ENCODE measurements at places on chromosomes 3 and 15.

GRCh38 chr3:13420045-13420830 lies at the start of gene NUP210:
Gene NUP210 (minus strand): TSS chr3:13420322. CDS start chr3:13420226, 96 bp downstream.
- no peak for DNase-seq

- DNase-seq: peak; percentile 95
Observed at GRCh38 chr15:38894243-38894948, 329.8 kb upstream of the RASGRP1 start.

GRCh38 chr3:159488602-159489001 lies 500.0 kb upstream of the IL12A start:
- DNase-seq: no peak

DNA sequence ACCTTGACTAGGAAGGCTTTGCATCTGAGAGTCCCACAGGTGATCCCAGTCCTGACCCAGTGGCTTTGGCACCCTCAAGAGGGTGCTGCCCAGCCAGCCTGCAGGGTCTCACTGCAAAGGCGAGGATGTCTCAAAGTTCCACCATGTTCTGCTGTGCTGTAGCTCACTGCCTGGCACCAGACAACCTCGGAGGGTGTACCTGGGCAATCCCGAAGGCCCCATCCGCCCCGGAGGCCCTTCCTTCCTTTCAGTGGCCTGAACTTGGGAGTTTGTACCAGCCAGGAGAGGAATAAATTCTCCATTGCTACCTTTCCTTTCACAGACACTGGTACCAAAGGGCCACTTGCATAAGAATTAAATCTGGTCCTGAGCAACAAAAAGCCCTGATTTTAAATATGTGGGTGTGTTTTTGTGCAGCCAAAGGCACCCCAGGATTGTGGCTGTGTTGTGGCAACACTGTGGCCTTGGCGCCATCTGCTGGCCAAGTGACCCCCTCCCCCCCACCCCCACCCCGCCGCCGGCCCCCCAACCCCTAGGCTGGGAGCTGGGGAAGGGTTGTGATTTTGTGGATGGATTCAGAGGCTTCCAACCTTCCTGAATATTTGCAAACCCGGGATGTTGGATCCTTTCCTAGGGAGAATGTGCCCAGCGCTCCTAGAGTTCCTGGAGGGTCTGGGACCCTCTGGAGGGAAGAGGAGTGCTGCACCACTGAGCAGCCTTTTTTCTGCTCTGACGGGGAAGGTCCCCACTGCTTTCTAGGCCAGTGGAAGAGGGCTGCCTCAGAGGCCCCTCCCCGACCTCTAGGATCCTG lies 9.7 kb upstream of the PTPN23 start:
- DNase-seq: no peak

GRCh38 chr3:114874522-114874971 lies 272.5 kb downstream of the ZBTB20 start:
- DNase-seq: peak; percentile 37

DNA sequence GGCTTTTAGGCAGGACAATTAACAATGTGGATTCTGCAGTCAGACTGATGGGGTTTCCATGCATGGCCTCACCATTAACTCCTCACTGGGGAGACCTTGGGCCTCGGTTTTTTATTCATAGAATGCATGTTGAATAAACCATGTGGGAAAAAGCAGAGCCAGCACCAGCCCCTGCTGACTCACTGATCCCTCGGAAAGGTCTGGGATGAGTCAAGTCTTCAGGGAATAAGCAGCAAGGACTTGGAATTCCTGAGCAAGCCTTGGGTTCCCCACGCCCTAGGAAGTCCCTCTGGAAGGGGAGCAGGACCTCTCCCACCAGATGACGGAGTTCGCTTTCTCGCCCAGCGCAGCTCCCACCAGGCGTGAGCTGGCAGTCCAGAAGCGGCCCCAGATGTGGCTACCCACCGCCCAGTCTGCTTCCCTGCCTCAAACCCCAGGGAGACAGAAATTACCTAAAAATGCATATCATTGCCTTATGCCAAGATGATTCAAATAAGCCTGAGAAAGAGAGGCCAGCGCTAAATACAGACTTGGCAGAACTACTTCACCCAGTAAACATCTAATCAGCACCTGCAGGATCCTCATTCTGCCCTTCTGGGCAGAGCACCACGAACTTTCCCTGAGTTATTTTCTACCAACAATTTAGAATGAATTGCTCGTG lies 45.4 kb downstream of the BTD start:
- peak; percentile 100 for DNase-seq

GRCh38 chr3:39981547-39982184 lies 172.3 kb downstream of the MYRIP start:
- DNase-seq: peak; percentile 39

GRCh38 chr3:126519506-126520455 lies 2.2 kb upstream of the UROC1 start:
- no peak for DNase-seq

- no peak for DNase-seq
Observed at GRCh38 chr15:38454696-38455090, 766 bp downstream of the FAM98B start.

GRCh38 chr3:42691816-42692666 lies 6.7 kb downstream of the KLHL40 start:
- no peak for DNase-seq

GRCh38 chr15:50051811-50052419 lies 67.1 kb downstream of the ATP8B4 start:
- peak; percentile 96 for DNase-seq

DNA sequence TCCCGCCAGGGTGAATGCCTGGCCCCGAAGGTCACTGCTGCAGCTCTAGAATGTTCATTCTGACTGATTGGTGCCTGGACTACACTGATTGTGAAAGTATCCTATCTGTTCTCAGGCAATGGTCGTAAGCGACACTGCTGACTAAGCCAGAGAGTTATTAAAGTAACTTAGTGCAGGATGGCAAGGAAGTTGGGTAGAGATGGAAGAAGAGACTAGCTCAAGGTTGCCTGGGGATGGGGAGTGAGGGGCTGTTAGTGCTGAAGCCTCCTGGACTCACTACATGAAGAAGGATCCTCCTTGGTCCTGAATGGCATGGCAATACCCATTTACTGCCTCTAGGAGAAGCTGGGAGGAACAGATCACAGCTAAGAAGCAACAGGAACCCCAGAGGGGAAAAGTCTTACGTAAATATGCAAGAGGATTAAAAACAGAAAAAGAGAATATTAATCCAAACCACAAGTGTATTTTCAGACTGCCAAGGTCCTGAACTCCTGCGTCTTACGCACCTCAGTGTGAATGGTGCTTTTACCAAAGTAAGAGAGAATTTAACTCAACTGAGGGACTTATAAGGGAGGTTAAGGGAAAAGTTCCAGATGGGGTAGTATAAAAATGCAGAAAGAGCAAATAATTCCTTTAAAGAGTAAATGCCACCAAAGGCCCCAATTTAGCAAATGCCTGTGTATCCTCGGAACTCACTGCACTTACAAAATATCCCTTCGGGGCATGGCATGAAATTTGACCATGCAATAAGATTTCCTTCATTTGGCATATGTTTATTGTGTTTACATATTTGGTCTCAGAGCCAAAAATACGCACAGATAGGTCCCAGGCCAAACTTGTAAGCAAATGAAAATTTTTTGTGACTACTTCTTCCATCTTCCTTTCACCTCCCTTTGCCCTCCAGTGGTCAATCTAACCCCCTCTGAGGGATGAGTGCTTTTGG lies 64.0 kb upstream of the DGKG start:
- peak; percentile 54 for DNase-seq

GRCh38 chr15:29435811-29436210 lies 166.2 kb upstream of the NSMCE3 start:
- DNase-seq: no peak

DNA sequence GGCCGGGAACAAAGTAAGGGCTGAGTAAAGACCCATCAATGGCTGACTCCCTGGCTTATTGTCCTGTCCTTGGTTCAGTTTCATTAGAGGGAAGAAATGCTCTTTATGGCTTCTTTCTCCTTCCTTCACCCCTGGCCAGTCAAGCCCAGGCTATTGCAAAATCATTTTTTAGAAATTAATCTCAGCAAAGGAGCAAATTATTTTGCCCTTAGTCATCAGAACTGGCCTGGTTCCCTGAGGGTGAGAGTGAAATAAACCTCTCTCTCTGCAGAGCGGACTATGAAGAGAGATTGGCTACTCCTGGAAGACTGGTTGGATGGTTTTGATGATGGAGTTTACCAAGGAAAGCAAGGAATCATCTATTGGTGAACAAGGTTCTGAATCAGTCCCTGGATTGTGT lies 52.7 kb upstream of the OXTR start:
- DNase-seq: peak; percentile 68

DNA sequence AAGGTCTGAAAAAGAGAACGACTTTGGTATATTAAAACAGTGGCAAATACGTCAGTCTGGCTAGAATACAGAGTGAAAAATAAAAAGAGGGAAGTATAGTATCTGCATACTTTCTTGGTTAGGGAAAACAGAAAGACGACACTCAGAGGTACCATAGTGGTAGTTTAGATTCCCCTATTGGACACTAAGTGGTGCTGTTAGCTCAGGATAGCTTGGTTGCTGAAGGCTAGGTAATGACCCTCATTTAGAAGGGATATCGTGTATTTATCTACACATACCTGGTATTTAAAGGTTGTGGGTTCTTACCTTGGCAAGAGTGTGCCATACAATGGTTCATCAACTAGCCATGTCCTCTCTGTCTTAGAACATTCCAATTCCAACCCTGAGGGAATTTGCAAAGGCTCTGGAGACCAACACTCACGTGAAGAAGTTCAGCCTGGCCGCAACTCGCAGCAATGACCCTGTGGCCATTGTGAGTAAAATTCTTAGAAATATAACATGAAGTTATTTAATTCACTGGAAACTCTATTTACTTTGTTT lies 31.0 kb downstream of the TMOD2 start:
- DNase-seq: peak; percentile 17

DNA sequence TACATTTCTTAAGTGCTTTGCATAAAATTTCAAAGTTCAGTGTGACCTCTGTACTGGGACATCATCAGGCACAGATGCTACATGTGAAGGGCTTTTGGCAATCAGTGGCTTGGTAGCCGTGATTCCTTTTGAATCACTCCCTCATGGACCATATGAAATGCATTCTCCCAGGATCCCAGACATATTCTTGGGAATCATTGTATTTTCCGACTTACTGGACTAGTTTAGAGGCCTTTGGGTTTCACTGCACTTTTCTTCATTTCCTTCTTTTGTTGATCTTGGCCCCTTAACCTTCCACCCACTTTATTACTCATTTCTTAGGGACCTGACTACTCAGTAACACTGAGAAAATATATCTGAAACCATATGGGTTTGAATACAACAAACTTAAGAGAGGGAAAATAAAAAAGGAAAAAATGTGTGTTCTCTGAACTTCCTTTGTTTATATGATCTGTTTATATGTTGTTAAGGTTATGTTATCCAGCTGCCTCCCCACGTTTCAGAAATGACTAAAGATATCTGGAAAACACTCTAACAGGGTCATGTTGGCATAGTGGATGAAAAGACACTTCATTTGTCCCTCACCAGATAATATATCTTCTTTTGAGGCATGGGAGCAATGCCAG lies 35.1 kb downstream of the HMG20A start:
- DNase-seq: peak; percentile 91

DNA sequence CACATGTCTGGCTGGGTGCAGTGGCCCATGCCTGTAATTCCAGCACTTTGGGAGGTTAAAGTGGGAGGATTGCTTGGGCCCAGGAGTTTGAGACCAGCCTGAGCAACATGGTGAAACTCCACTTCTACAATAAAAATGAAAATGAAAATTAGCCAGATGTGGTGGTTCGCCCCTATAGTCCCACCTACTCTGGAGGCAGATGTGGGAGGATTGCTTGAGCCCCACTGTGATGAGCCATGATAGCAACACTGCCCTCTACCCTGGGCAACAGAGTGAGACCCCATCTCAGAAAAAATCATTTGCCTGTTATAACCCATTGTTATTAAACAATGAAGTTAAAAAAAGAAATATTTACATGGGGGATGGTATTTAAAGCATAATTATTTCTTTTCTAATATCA lies 240.1 kb upstream of the ZPLD1 start:
- no peak for DNase-seq

- DNase-seq: no peak
Observed at GRCh38 chr15:81377871-81378270, 3.9 kb upstream of the TMC3 start.

DNA sequence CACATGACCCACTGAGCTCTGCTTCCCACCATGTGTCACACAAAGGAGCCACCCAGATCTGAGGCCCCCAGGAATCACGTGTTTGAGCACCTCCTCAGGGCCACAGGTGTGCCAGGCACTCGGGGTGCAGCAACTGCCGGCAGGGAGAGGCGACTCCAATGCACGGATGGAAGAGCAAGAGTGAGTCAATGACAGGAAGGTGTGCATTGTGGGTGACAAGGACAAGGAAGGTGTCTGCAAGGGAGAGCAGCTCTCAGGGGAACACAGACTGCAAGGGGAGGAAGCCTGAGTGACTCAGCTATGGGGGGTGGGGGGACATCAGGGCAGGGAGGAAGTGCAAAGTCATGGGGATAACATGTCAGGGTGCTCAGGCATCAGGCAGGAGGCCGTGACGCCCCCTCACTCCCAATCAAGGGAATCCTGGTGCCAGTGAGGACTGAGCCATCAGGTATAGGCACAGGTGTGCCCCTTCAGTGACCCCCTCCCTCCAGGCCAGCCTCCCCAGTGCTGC lies 67.4 kb downstream of the NUP210 start:
- DNase-seq: no peak

GRCh38 chr15:93235926-93236780 lies 147.1 kb upstream of the RGMA start:
- no peak for DNase-seq

DNA sequence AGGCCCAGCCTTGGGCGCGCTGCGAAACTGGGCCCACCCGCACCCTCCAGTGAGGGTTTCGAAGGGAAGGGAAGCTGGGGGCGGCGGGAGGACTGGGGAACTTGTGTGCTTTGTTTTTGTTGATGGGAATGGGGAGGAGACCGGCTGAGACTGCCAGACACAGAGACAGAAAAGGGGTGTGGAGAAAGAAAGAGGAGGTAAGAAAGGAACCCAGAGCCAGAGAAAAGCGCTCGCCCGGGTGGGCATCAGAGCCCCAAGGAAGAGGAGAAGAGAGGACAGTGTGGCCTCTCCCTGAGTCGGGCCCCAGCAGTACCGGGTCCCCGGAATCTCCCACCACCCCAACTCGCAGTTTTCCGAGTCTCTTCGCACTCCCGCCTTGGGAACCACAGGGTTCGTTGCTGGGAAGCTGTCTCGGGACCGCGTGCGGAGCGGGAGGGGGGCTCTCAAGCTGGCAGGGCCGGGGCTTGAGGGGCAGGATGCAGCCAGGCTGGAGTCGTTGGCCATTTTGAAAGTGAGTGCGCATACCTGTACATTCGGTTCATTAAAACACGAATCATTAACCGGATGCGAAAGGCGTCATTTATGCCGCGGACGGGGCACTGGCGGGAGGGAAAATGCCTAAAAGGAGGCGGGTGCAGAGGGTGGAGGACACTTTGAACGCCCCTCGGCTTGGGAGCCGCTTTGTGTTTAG lies 3.1 kb downstream of the SKOR1 start:
- no peak for DNase-seq

DNA sequence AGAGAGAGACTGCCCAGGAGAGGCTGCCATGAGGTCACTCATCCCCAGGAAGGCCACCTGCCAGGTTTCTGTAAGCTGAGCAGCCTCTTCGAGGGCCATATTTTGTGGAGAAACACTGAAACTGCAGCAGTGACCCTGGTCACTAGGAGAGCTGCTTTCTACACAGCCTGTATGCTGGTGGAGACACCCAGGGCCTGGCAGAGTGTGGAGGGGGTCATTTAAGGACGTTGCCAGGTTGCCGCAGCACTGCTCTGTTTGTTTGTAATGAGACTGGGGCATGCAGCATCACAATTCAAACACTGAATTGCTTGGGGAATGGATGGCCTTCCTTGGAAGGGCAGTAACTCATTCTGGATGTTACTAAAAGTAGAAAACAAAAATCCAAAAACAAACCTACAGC lies 104.9 kb upstream of the TRIM42 start:
- no peak for DNase-seq

GRCh38 chr15:25767356-25768151 lies 95.6 kb downstream of the ATP10A start:
- DNase-seq: no peak

Data from fibroblast of the aortic adventitia (primary cell).